Renal cortex interstitium (tissue), 15 donors: ENCODE measurements at places on chromosomes 1 and 21.

DNA sequence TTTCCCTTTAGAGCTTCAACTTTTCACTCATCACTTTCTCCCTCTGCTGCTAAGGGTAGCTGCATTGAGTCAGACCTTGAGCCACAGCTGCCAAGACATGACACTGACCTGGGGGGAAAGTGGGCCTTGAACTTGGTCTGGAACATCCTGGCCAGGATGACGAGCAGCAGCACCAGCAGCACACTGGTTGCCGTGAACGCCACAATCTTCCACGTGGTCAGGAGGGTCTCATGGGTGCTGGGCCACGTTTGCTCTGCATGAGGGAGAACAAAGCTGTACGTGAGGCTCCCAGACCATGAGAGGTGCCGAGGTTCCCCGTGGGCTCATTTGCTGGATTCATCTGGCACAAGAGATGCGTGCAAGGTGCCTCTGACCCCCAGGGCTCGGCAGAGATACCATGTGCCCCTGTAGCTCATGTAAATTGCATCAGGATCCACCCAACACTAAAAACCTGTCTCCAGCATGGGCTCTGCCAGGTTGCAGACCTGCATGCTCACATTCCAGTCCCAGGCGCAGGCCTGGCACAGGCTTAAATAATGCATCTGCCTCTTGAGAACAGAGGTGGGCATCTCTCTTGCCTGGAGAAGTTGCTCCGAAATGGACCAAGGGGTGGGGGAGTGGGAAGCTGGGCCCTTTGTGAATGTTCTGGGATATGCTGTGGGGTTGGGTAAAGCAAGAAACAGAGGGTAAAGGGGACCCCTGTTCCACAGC lies 84.6 kb upstream of the TLR5 start:
- DNase-seq: no peak

DNA sequence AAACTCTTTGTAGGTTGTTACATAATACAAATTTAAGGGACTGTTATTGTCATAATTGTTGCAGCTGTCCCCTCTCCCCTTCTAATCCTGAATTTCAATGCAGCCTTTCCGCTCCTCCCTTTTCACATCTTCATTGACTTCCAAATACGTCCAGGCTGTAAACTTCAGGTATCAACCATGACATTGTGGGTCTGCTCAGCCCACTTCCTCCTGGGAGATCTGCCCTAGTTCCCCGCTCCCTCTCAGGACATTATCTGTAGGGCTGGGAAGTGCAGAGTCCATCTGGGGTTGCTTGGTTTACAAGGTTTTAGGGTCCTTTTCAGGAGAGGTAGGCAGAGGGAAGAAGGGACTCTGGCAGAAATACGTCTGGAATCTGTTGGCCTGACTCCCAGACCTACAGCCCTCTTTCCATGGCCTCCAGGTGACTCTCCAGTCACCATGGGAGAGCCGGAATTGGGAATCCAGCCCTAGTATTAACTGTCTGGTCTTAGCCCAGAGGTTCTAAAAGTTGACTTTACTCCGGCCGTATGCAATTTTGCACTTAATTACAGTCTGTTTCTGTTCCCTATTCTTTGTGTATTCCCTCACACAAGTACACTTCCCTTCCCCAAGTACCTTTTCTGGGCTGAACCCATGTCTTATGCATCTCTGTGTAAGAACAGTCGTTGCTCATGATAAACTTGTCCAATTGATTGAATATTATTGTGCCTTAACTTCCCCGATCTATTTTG lies 4.7 kb upstream of the DENND2D start:
- no peak for DNase-seq

DNA sequence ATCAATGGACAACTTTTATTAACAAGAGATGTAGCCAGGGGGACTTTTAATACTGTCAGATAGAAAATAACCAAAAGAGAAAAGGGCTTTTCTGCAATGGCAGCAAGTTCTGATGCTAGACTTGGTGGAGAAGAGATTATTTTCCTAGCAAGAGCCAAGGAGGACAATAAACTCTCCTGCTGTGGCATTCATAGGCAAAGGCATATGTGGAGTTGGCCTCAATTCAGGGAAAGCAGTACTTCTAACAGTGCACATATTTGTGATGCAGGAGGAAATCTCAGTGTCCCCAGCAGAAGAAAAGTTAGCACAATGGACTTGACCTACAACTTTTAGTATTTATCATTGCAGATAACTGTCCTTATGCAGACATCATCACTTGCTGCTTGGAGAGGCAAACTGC lies 75.1 kb upstream of the GRIK1 start:
- no peak for DNase-seq

GRCh38 chr1:243572940-243573339 lies 277.1 kb downstream of the AKT3 start:
- DNase-seq: no peak

DNA sequence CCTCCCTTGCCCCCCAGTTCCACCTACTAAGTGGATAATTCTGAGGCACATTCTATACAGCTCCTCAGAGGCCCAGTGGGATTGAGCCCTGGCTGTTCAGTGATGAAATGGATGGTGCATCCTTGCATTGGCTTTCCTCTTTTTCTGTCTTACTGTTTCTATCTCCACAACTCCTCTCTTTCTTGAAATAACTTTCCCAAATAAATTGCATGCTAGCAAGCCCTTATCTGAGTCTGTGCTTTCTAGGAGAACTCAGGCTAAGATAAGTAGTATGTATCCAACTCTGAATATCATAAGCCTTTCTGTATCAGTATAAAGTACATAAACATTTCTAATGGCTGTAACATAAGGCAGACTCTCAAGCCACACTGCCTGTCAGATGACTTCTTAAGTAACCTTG lies 603.8 kb upstream of the USP24 start:
- no peak for DNase-seq

DNA sequence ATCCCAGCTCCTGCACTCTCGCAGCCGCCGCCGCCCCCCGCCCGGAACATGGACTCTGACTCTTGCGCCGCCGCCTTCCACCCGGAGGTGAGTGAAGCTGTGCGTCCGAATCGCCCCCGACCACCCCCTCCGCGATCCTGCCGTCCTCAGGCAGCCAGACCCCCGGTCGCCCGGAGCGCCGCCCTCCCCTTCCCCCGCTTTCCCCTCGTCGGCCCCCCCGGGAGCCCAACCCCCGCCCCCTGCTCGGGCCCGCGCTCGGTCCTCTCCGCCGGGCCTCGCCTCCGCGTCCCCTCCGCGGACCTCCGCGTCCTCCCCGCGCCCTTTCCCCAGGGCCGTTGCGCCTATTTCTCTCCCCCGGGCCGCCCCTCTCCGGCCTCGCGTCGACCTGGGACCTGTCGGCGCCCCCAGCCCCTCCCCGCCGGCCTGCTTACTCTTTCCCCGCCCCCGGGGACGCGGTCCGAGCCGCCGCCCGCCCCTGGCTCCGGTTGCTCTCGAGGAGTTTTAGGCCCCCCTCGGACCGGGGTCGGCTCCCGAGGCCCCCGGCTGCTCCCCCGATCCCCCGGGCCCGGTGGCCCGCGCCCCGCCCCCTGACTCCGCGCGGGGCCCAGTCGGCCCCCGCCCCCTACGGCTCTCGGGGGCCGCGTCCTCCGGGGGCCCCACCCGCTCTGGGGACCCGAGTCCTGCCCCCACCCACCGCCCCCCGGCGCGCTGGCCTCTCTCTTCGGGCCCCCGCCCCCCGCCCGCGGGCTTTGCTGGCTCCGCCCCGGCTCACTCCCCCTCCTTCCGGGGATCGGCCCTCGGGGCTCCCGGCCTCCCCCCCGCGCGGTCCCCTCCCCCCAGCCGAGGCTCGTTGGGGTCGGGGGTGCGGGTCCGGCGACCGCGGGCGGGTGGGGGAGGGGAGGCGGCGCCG lies 743 bp downstream of the PHF13 start:
- no peak for DNase-seq

DNA sequence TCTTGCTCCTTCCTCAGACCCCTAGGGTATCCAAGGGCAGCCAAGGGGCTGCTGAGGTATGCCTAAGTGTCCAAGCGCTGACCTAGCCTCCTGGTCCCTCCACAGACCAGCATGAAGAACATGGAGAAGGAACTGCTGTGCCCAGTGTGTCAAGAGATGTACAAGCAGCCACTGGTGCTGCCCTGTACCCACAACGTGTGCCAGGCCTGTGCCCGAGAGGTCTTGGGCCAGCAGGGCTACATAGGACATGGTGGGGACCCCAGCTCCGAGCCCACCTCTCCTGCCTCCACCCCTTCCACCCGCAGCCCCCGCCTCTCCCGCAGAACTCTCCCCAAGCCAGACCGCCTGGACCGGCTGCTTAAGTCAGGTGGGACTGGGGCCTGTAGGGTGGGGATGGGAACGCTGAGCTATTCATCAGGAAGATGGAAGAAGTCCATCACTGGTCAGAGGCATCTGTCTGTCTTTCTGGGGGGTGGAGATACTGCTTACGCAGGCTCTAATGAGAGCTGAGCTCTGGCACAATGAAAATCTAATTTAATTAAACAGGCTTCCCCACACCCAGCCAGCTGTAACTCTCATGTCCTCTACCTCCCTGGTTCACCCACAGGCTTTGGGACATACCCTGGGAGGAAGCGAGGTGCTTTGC lies 1.8 kb downstream of the TRIM46 start:
- no peak for DNase-seq
